Fibroblast of skin of back (primary cell): ENCODE measurements at places on chromosomes 5 and 9.

GRCh38 chr9:107982745-107983144 is 493.2 kb upstream of the KLF4 start:
- DNase-seq, result no peak

GRCh38 chr9:105706156-105706555 is 11.8 kb downstream of the TMEM38B start:
- DNase-seq, result no peak

DNA sequence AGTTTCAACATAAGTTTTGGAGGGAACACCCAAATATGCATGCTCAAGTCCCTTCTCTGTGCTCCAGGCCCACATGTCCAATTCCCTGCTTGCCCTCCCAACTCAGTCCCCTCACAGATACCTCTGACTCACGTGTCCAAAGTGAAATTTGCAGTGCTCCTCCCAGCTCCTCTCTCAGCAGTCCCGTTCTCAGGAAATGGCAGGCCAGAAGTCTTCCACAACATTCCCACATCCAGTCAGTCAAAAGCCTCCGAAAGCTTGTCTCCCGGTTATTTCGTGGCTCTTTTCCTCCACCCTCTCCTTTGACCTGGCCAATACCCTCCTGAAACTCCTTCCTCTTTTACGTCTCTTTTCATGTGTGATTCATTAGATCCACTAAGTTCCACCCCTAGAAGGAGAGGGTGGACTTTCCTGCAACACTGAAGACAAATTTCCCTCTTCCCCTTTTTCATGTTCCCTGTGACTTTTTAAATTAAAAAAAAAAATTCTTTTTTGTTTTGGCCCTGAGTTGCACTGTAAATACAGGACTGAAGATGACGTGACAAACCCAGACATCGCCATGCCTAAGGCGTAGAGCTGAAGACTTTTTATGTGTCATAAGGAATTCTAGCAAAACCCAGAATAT is 12.8 kb upstream of the MGAT1 start:
- no peak for DNase-seq

- no peak for DNase-seq
These were observed 1.9 kb downstream of the TTC16 start for GRCh38 chr9:127717766-127718165.

GRCh38 chr5:36492984-36493654 is 113.3 kb upstream of the SLC1A3 start:
- peak; percentile 73 for DNase-seq

DNA sequence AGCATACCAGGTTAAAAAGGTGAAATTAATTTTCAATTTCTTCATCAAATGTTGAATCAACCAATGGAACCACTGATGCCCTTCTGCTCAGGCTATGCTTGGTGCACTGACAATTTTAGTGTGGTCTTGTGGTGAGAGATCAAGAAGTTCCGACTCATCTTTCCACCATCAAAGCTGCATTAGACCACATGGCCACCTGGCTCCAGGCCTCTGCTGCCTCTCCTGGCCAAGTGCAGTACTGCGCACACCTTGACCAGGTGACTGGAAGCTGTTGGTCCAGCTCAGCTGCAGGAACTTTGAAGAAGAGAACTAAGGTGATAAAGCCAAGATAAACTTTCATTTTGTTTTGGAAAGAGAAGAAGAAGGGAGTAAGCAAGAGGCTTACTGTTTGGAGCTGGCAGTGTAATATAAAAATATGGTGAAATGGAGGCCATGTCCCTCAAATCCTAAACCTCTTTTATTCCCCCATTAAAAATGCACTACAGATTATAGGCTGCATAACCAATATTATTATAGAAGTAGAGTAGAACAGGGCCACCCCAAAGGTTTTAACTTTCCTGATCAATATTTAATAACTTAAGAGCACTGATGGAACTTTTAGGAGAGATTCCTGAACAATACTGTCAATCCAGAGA is 315.5 kb upstream of the C9orf72 start:
- DNase-seq, result peak; percentile 2

- DNase-seq, result peak; percentile 60
These were observed 14.0 kb upstream of the TCF7 start for GRCh38 chr5:134100283-134101091.

- no peak for DNase-seq
These were observed 62.4 kb downstream of the SLC36A1 start for GRCh38 chr5:151509836-151510235.

DNA sequence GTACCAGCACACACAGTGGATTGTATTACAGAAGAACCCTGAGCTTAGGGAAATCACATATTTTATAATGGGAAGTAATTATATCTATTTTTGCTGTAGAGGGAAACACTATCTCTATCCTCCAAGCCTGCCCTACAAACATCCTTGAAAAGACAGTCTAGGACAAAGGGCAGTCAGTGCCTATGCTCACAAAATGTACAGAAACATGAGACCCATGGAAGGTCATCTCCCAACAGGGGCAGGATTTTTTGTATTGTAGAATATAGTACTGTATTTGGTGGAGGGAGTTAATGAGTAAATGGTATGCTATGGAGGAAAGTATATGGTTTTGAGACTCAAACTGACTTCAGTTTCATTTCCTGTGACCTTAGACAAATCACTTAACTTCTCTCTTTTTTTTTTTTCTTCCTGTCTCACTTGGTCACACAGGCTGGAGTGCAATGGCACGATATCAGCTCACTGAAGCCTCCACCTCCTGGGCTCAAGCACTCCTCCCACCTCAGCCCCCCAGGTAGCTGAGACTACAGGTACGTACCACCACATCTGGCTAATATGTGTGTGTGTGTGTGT is 5.8 kb upstream of the RAB14 start:
- no peak for DNase-seq

DNA sequence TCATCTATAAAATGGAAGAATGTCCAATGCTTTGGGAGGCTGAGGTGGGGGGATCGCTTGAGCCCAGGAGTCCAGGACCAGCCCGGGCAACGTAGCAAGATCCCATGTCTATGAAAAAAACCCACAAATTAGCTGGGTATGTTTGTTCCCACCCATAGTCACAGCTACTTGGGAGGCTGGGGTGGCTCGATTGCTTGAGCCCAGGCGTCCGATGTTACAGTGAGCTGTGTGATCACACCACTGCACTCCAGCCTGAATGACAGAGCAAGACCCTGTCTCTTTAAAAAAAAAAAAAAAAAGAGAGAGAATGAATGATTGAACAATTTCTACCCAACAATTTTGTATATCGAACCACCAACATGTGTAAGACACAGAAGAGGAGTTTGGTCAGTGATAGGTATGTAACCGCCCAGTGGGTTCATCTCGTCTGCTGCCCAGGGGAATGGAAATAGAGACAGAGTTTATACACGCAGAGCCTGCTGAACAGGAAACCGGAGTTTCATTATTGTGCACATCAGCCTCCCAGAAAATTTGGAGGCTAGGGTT is 26.2 kb upstream of the ERGIC1 start:
- DNase-seq, result no peak

GRCh38 chr9:122875523-122875922 is 29.6 kb downstream of the RC3H2 start:
- DNase-seq, result no peak

GRCh38 chr9:94157050-94157801 is 73.0 kb downstream of the PTPDC1 start:
- peak; percentile 74 for DNase-seq

DNA sequence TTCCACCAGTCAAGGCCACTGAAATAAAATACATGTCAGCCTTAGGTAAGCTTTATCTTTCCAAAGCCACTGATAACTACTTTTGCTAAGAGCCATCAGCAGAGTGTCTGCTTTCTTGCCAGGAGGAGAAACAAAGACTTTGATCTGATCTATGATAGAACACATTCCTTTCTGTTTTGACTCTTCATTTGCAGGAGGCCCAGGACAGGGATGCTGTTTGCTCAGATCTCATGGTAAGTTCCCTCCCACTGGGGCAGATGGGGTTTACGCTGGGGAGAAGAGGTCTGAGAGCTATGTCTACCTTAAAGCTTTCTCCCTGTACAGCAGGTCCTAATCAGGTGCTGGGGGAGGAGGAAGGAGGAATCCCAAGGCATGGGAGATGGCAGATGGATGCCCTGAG is 497.6 kb downstream of the NTRK2 start:
- DNase-seq, result no peak

DNA sequence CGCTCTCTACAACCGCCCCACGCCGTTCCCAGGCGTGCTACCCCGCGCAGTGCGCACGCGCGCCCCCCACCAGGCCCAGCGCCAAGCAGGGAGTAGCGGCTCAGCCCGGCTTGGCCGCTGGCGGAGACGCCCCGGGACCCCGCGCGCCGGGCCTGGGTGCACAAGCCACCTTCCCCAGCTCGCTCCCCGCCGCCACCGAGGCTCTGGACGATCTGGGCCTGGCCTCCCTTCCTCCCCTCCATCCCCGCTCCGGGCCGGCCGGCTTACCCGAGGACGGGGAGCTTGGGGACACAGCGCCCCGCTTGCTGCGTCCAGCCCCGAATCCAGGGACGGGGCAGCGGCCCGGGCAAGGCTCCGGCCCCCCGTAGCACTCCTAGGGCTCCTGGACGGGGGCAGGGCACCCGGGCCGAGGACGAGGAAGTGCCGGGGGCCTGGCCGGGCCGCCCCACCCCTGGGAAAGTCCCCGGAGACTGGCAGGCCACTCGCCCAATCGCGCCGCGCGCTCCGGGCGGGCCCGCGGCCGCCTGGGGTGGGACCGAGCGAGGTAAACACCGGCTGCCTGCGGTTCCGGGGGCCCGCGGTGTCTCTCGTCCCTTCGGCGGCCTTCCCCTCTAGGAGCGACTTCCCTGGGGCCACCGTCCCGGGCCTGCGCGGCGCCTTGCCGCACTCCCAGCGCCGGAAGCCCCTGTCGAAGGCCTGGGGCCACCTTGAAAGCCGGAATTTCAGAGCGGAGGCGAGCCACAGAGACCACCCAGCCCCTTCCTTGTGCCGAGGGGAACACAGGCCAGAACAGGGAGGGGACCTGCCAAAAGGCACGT is at the start of gene TNIP1:
TSS of gene TNIP1 (minus strand) at position 422 of the 818 bp plus-strand sequence. CDS start 15,939 bp downstream, outside the sequence.
- peak; percentile 95 for DNase-seq

GRCh38 chr5:81980598-81981260 is 8.9 kb downstream of the ATG10 start:
- no peak for DNase-seq

DNA sequence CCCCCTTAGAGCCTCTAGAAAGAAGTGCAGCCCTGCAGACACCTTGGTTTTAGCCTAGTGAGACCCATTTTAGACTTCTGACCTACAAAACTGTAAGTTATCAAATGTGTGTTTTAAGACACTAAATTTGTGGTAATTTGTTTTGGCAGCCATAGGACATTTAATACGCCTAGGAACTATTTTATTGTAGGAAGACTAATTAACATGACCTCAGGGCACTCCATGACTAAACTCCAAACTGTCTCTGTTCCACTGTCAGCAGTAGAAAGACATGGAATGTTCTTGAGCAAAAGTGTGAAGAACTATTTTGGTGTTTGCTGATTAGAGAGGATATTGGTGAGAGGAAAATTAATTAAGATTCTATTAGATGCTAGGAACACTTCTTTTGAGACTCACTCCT is 4.1 kb upstream of the APC start:
- DNase-seq, result no peak

DNA sequence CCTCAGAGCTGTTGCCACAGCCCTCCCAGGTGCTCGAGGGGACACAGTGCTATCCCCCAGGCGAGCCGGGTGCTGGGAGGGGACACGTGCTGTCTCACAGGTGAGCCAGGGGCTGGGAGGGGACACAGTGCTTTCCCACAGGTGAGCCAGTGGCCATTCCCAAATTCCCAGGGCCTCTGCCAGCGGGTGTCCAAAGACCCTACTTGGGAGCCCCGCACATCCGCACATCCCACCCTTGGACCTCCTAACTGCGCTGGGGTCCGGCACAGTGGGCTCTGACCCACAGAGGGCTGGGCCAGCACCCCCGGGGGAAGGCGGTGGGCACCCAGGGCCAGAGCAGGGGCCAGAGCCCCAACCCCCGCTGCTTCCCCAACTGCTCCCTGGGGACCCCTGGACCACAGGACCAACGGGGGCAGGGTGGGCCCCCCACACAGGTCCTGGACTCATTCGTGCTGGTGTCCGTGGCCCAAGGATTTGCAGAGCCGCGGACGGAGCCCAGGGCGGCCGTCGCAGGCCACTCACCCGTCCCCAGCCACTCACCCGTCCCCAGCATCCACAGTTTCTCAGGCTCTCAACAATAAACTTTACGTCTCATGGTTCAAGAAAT is 17.9 kb downstream of the EXD3 start:
- DNase-seq, result no peak

DNA sequence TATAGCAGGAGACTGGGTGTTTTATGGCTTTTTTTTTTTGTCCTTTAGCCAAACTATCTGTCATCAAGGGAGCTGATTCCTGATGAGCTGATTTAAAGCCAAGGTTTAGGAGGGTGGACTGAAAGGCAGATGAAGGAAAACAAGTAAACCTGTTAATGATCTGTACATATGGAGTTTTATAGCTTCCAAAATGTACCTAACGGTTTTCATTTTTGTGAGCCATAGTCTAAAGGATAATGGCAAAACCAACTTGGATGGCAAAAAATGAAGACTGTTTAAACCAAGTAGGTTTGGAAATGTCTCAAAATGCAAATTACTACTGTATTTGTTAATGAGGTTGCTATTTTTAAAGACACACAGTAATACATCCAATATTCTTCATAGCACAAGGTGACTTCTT is 281.5 kb downstream of the YTHDC2 start:
- no peak for DNase-seq

- DNase-seq, result no peak
These were observed 100.0 kb downstream of the FBXO38 start for GRCh38 chr5:148483750-148484149.

DNA sequence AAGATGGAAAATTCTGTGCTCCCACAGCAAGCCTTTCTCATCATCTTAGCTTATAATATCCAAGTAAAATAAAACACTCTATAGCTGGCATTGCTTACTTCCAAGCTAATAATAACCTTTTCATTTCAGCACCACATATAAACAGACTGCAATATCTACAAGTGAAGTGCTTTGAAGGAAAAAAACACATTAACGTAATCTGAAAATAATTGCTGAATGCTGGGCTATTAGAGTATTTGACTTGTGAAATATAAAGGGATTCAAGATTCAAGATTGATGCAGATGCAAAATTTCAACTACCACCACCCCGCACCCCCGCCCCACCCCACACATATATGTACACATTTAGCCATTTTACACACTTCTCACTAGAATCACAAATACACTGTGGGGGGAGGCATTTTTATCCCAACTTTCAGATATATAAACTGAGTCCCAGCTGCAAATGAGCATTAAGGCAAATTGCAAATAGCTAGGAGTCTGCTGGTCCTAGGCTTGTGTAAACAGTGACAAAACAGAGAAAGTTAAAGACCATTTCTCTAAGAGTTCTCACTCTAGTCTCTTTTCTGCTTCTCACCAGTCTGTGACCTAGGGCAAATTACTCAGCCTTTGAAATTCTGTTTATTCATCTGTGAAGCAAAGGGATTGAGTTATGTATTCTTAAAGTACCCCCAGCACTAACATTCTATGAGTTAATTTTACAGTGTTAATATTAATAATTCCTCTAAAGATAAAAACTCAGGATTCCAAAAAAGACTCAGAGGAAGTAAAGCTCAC is 489.4 kb downstream of the PRELID2 start:
- peak; percentile 22 for DNase-seq
